Coronary artery (tissue), 2 donors: ENCODE measurements at places on chromosomes 5 and 9.

DNA sequence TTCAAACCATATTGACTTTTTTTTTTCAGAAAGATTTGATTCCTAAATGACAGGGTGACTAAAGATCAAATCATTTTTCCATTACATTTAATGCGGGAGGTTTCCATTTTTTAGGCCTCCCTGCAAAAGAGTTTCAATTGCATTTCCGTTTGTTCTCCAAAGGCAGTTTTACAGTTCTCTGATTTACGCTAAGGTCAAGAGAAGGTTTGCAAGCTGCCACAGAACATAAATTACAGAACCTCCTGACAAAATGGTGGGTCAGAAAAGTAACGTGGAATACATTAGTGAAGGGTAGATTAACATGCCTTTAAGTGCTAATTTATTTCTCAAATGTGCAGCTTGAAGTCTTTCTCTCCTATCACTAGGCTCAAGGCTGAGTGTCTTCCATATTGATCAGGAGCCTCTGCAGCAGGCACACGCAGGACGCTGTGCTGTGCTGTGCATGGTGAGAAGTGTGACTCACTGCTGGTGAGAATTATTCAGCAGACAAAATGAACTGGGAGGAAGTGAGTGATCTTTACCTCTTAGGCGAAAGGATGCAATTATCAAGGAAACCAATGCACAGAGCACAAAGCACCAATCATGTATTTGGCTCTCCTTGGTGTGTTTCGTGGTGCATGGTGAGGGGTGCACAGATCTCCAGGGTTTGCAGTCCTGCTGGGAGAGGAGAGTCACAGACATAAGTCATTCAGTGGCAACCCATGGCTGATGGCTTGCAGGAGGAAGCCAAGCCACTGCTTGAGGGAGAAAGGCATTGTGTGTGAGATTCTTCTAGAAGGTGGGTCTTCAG is 136.3 kb downstream of the TENT4A start:
- peak; percentile 9 for DNase-seq

DNA sequence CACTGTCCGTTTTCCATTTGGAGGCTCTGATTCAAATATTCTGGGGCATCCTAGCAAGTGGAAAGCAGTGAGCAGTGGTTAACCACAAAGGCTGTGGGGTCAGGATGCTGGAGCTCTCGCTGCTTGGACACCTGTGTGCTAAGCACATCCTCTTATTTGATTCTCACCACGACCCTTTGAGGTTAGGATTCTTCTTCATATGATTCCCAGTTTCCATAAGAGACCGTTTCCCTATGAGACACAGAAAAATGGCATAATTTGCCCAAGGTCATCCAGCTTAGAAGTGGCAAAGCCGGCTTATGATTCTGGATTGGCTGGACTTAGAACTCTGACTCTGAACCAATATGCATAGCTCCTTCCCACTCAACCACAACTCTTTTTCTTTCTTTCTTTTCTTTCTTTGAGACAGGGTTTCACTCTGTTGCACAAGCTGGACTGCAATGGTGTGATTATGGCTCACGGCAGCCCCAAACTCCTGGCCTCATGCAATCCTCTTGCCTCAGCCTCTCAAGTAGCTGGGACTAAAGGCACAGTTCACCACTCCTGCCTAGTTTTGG is 207.7 kb downstream of the TTLL11 start:
- DNase-seq, result peak; percentile 16

DNA sequence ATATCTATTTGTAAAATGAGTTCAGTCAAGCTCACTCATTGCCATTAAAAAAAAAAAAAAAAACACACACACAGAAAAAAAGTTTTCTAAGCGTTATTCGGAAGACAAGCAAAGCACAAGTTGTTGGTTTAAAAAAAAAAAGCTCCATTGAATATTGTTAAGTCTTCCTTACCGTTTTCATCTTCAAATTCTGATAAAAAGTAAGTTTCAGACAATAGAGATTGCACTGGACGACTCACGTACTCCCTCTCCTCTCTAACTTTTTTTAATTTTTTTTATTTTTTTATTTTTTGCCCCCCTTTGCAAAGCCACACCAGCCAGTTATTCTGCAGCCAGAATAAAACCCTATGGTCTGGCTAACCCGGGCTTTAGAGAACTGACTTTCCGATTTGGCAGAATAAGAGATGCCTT is 544 bp downstream of the ADAMTS6 start:
- no peak for DNase-seq

DNA sequence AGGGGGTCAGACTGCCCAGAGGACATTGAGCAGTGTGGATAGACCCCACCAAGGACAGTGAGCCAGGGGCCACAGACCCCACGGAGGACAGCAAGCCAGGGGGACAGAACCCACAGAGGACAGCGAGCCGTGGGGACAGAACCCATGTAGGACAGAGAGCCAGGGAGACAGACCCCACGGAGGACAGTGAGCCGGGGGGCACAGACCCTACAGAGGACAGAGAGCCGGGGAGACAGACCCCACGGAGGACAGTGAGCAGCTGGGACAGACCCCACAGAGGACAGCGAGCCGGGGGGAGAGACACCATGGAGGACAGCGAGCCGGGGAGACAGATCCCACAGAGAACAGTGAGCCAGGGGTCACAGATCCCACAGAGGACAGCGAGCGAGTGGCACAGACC is 3.4 kb upstream of the ZDHHC11 start:
- no peak for DNase-seq

- DNase-seq, result no peak
Measured at GRCh38 chr9:83065233-83065632, 2.3 kb upstream of the RASEF start.

GRCh38 chr9:87290241-87291052 is 207.2 kb upstream of the DAPK1 start:
- DNase-seq, result no peak
